ENCODE measurements at places on chromosomes 6 and 20.

DNA sequence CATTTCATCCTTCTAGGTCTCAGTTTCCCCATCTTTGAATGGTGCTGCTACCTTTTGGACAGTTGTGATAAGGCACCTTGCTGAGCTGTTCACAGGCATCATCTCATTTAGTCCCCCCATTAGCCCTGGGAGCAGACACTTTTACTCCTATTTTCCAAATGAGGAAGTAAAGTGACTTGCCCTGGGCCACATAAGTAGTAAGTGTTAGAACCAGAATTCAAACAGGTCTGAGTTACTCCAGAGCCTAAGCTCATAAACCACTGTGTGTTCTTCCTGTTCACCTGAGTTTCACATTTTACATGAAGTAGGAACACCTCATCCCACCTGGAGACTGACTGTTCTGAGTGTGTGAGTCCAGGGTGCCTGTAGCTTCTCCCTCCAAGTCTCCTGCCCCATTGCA lies 43.5 kb upstream of the EPB41L1 start:
- DNase-seq: no peak

DNA sequence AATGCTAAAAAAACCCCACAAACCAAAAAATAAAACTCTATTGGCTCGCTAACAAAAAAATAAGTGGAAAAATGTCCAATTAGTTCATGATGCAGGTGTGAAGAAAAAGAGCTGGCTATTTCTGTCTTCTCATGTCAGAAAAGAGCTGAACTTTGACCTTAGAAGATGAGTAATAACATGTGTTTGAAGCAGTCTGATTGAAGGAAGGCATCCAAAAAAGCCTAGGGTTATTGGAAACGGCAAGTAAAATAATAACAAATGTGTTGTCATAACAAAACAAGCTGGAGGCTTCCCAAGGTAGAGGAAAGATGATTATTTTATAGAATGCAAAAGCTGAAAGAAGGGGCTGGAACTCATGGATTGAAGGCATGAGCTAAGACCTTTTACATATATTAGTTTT lies 94.4 kb upstream of the FAM184A start:
- DNase-seq: no peak

DNA sequence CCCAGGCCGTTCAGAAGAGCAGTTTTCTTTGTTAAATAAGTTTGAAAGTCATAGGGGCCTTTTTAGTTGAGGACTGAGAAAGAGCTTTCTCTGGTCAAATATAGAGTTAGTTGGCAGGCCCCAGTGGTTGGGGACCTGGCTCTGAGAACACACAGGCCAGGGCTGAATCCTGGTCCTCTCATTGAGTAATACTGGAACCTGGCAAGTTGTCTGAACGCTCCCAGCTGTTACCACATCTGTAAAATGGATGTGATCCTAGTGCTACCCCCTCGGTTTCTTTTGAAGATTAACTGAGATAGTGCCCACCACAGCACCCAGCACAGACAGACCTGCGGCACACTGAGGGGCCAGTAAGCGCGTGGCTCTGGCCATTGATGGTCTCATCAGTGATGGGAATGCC lies 215.5 kb downstream of the ZDHHC14 start:
- no peak for DNase-seq

DNA sequence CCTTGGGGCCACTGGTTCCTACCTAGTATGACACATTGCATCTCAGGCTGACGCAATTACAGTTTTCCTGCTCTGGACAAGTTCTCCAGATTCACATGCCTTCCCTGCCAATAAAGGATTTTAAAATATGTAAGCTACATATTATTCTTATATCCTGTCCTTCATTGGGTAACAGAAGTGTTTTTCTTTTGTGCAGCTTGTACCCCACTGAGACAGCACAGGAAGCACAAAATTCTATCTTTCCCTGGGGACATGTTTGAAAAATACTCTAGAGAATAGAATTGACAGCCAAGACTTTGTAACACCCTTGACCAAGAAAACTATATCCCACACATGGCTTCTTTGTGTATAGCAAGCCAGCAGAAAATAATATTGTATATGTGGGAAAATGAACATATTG lies 456.8 kb downstream of the MAFB start:
- no peak for DNase-seq

GRCh38 chr6:71457929-71458328 lies 169.3 kb downstream of the OGFRL1 start:
- DNase-seq: peak; percentile 7

DNA sequence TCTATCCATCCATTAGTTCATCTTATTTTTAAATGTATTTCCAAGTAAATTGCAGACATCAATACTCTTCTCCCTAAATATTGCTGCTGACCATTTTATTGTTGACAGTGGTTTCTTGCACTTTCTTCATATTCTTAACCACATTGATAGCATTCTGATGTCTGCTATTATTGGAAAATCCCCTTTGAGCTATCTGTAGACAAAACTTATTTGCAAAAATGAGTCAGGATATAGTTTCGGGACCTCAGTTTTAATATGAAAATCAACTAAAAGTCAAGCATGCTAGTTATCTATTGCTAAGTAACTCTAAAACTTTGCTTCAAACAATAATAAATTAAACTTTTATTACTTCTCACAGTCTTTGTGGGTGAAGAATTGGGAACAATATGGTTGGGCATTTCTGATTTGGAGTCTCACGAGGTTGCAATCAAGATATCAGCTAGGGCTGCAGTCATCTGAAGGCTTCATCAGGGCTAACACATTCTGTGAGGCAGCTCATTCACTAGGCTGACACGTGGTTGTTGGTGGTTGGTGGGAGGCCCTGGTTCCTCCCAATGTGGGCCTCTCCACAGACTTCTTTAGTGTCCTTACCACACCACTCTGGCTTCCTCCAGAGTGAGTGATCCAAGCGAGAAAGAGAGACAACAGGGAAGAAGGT lies 32.7 kb downstream of the CD109 start:
- DNase-seq: no peak

DNA sequence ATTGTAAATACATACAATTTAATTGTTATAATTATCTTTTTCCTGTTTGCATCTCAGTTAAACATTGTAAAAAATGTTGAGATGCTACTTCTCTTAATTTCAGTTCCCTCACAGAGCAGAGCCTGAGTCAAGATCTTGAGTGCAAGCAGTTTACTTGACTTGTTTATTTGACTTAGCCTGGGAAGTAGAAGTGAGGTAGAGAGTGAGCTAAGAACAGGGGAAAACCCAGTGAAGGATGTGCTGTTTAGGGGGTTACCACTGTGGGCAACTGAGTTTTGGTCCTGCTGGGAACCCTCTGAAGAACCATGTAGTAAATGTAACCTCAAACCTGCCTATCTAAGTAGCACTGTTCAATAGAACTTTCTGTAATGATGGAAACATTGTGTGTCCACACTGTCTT lies 495.2 kb upstream of the FLRT3 start:
- no peak for DNase-seq

DNA sequence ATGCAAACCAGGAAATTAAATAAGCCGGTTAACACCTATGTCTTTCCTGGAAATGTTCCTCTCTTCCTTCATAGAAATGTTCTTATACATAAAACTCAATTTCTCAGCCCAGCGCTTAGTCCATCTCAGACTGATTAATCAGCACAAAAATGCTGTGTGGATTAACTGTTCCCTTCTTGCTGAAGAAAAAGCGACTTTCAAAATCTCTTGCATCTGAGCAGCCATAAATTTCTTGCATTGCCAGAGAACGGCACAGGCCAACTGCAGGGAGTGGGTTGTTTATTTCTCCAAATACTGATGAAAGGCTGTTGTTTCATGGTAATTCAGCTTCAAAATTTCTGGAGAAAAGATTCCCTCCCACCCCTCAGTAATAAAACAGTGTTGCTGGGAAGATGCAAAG lies 517.6 kb downstream of the BTBD3 start:
- DNase-seq: no peak

- DNase-seq: no peak
Observed at GRCh38 chr6:82906951-82907350, 158.7 kb downstream of the UBE3D start.

DNA sequence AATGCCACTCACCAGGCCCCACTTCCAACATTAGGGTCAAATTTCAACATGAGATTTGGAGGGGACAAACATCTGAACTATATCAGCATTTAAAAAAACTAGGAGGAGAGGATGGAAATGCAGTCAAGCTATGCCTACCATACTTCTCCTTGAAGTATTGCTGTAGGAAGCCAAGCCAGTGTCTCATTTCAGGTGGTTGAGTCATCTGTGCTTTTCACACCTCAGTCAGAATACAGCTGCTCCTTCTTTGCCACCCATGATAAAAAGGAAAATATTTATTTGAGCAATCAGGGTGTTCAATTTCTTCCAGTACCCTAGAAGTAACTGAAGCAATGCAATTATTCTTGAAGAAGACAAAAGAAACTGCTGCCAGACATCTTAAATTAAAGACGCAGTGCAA lies 47.0 kb upstream of the EEF1E1 start:
- no peak for DNase-seq

DNA sequence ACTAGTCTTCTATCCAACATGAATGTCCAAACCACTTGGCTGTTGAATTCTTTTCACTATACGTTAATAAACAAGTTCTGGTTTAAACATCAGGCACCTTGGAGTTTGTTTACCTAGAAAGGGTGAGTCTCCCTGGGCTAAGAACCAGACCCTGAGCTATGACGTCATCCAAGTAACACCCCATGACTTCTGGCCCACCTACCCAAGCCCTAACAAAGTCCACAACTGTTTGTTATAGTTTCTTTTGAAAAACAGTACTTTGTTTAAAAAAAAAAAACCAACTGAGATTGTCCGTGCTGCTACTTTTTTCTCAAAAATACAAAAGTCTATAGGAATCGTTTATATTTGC lies 146.9 kb upstream of the BEND6 start:
- no peak for DNase-seq

DNA sequence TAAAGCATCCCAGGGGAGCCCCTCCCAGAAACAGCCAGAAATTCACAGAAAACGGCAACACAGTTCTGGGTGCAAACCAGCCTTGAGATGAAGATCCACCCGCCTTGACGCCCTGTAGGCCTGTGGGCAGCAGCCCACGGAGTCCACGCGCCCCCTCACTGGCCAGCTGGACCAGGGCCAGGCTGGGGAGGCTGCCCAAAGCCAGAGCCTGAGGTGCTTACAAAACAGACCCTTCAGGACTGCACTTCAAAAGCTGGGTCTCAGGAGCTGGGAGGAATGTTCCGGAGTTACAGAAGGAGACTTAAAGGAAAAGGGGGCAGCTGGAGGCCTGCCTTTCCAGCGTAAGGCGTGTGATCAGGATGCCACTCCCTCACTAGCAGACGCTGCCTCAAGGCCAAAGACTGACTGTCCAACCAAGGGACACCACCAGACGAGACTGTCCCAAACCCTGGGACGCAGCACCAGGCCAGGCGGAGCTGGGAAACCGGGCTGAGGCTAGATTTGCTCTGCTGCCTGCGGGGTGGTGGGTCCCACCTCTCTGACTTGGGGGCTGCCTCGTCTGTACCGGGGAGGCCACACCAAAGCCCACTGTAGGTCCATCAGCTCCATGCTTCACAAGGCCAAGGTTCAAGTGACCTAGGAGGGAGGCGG lies 48.1 kb downstream of the RRBP1 start:
- no peak for DNase-seq

- DNase-seq: peak; percentile 42
Observed at GRCh38 chr20:57657535-57658446, 37.6 kb upstream of the ZBP1 start.

DNA sequence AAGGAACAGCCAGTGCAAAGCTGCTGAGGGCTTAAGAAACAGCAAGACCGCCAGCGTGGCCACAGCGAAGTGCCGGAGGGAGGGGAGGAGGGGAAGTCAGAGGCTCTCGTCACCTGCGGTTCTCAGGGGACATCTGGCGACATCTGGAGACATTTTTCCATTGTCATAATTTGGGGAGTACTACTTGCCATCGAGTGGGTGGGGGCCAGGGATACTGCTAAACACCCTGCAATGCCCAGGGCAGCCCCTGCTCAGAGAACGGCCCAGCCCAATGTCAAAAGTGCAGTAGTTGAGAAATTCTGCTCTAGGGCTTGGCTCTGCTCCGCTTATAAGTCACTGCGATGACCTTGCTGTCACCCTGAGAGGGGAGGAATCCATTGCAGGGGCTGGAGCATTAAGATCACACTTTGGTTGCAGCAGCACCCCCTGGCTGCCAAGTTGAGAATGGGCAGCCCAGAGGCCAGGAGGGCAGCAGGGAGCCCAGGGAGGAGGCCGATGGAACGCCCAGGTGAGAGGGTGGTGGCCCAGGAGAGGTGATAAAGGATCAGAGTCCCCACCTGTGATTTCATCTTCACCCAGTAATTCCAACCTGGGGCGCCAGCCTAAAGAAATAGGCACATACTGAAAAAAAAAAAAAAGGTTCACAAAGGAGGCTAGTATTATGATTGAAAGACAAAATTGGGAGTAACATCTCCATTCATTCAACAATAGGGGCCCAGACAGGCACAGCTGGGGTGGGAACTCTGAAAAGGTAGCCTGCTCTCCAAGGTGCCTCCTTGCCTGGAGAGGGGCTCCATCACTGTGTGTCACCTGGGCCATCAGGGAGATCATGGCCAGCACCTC lies 218.2 kb downstream of the BMP7 start:
- DNase-seq: peak; percentile 66

DNA sequence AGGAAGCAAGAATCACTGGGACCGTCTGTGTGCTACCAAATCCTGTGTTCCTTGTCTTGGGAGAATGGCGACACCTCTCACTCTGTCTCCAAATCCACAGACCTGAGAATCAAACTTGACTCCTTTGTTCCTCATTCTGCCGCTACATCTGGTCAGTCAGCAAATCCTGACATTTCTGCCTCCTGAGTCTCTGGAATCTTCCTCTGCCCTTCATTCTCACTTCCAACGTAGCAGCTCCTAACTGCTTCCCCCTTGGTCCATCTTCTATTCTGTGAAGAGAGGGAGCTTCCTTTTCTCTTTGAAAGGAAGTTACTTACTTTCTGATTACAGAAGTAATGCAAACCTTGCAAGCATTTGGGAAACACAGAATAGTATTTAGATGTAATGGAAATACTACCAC lies 37.7 kb downstream of the SYTL3 start:
- DNase-seq: no peak

GRCh38 chr6:156777577-156778453 lies 637 bp downstream of the ARID1B start:
- DNase-seq: peak; percentile 88

GRCh38 chr6:31737991-31738979 lies 1.5 kb upstream of the MSH5 start:
- peak; percentile 34 for DNase-seq

GRCh38 chr6:156396791-156397418 lies 380.3 kb upstream of the ARID1B start:
- no peak for DNase-seq

DNA sequence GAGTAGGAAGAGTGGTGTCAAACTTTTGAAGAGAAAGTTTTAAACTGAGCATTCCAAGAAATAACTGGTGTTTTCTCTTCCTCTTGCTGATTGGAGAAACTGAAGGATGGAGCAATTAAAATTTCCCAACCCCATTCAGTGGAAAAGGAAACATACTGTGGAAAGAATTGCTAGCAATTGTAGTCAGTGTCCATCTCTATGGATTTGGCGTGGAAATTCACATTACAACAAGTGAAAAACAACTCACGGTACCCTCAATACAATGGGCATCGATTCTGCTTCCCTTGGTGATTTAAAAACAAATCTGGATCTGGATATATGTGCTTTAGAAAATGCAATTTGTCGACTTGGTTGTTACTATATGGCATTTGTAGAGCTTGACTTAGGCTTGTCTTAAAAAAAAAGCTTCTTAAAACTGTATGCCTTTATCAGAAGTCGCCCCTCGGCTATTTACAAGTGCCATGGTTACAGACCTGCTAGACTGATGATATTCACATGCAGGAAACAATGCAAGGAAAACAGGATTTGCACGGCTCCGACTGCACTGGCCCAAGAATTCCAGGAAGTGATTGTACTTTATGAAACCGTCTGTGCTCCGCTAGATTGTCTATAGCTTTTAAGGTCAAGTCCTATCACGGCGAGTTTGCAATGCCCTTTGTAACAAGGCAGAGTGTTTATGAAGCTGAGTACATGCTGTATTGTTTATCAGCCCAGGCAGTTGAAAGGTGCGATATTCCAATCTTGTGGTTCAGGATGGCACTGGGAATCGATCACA lies 131.7 kb upstream of the PHACTR1 start:
- DNase-seq: no peak
